ENCODE measurements at places on chromosomes 1 and 21.

- no peak for DNase-seq
These were observed 19.4 kb downstream of the RHBG start for GRCh38 chr1:156388174-156389137.

- no peak for DNase-seq
These were observed 122.6 kb downstream of the CRYAA start for GRCh38 chr21:43291347-43291950.

- DNase-seq: no peak
These were observed 126.3 kb upstream of the CXADR start for GRCh38 chr21:17386498-17386897.

DNA sequence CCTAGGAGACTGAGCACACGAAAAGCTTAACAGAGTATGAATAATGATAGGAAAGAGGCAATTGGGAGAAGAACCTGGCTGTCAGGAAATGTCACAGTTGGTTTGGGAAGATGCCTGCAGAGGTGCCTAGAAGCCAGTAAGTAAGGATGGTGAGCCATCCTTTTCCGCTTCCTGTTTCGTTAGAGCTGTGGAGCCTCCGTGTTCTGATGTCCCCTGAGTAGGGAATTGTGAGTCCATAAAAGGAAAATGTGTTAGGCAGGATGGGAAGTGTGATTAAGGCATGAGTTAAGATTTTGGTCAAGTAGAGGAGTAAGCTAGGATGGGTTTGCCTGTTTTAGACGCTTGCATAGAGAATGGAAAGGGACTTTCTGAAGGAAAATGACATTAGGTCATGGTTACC is 9.0 kb downstream of the CLIC4 start:
- no peak for DNase-seq

DNA sequence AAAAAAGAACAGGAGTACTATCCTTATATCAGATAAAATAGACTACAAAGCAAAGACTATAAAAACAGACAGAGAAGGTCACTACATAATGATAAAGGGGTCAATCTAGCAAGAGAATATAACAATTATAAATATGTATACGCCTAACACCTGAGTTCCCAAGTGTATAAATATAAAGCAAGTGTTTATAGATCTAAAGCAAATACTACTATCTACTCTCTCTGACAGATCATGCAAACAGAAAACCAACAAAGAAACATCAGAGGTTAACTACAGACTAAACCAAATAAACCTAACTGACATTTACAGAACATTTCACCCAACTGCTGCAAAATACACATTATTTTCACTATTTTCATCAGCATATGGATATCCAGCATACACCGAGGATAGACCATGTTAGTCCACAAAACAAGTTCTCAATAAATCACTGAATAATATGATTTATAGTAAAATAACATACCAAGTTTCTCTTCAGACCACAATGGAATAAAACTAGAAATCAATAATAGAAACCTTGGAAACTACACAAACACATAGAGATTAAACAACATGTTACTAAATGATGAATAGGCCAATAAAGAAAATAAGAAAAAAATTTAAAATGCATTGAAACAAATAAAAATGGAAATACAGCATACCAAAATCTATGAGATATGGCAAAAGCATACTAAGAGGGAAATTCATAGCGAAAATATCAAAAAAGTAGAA is 22.7 kb downstream of the UCHL5 start:
- DNase-seq: no peak

Data from suppressor macrophage treated with lipopolysaccharide for 4 hours (primary cell).